ENCODE measurements at places on chromosomes 7 and 10. TPM values are rescaled to one million over a fixed set of nuclear protein-coding genes. Genes with fewer than 3 reads are reported as not detected.

DNA sequence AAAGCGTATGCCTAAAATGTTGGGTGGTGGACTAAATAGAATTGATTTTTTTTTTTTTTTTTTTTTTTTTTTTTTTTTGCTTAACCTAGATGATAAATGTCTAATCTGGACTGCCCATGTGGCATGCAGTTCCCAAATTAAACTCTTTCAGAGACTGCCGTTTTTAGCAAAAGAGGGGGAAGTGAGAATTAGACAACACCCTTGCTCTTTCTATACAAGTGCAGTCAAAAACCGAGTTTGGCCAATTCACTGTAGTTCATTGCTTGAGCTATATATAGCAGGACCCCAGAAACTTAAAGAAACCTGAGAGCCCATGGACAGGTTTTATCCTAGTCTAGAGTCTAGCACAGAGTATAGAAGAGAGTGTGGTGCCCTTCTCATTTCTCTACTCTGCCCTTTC, 141.9 kb downstream of the GRM3 start:
- H3K27ac ChIP-seq = no peak overlapping the region
- no peak for DNase-seq
- H3K4me3 ChIP-seq = no peak overlapping the region

DNA sequence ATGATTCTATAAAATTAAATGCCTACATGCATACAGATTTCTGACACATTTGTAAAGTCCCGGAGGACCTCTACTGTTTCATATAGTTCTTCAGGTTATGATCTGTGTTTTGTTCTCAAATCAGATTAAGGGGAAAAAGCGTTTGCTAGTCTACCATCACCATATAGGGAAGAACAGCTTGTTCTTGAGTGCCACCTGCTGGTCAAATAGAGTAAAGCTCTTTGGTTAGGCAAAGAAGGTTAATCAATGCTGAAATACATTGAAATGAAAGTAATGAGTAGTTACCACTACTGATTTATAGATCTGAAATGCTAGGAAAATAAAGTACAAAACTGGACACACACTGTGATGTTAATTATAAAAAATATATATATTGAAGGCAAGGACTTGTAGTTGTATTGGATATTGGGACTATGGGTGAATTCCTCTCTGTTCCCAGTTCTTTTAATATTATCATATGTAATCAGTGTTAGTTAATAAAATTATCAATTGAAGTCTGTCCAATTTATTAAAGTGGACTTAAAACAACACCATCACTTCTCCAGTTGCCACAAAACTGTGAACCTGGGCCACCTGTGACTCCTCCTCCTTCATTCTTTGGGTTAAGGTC, 72.6 kb upstream of the PDLIM1 start:
- DNase-seq = no peak
- no peak overlapping the region for H3K4me3 ChIP-seq

The PTPRZ1 gene
- not detected for total RNA-seq

GRCh38 chr7:117445206-117445605, 17.9 kb upstream of the ASZ1 start:
- no peaks in the 10 kb centered on the region for H3K4me1 ChIP-seq
- H3K4me3 ChIP-seq = no peak overlapping the region
- H3K36me3 ChIP-seq = no peaks in the 10 kb centered on the region
- no peaks in the 10 kb centered on the region for H3K27me3 ChIP-seq
- DNase-seq = no peak
- no peak overlapping the region for H3K27ac ChIP-seq

DNA sequence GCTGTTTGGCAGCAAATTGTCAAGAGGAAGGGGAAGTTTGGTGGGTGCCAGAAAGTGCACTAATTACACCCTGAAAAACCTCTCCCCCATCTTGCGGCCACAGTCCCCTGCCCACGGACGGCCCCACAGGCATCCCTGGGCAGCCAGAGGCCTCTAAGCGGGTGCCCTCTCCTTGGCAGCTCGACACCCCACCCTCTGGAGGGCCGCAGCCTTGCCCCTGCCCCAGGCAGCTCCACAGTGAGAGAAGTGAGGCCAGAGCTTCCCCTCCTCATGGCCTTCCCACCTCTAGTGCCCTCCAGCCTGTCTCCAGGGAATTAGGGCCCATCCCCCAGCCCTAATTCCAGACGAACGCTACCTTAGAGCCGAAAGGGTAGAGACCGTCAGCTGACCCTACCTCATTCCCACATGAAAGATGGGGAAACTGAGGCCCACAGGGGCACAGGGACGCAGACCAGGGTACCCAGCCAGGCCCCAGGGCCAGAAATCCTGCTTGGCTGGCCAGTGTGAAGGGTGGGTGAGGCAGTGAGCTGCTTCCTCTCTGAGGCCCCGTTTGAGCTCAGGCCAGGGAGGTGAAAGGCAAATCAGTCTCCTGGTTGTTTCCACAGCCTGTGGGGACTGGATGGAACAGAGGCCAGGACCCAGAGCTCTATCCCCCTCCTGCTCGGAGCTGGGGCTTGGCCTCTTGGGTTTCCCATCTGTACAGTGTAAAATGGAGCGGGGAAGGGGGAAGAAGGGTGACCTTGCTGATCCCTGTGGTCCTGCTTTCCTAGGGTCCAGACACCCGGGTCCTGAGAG, 10.0 kb downstream of the ZCCHC24 start:
- H3K27me3 ChIP-seq = peaks cover 12% of the 10 kb centered on the region
- peaks cover 7% of the 10 kb centered on the region for H3K4me1 ChIP-seq
- no peaks in the 10 kb centered on the region for H3K36me3 ChIP-seq
- H3K4me3 ChIP-seq = no peak overlapping the region

The OR6V1 gene
- not detected for total RNA-seq

DNA sequence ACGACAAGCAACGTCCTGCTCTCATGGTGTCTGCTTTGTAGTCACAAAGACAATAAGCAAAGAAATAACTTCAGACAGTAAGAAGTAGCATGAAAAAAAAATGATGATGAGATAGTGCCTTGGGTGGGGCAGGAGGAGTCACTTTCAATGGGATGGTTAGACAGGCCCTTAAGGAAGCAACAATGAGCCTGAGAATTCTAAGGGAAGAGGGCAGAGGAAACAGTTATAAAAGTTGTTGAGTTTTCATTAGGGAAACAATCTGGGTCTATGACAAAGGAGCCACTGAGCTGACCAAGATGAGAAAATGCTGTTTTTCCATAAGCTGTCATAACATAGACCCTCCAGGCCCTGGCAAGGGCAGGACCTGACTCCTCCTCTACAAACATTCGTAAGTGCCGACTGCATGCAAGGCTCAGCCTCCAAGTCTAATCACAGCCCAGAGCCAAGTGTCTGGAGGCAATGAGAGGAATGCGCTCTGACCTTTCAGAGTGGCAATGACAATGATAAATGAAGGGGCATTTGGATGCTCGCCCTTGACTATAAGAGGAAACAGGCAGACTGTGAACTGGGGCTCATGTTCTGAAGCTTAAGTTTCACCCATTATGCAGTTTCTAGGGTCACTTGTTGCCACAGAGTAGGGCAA, 43.7 kb downstream of the PPP1R3C start:
- H3K4me3 ChIP-seq = no peak overlapping the region
- H3K27ac ChIP-seq = no peak overlapping the region
- H3K36me3 ChIP-seq = no peaks in the 10 kb centered on the region
- H3K4me1 ChIP-seq = no peaks in the 10 kb centered on the region
- peaks cover 3% of the 10 kb centered on the region for H3K27me3 ChIP-seq

Measured in activated naive CD8-positive, alpha-beta T cell treated with anti-CD3 and anti-CD28 coated beads, Interleukin-2, amount 10 ng/mL, durations not matched to agents 7 days and 5 days (primary cell).